Activated CD4-positive, alpha-beta T cell treated with anti-CD3 and anti-CD28 coated beads, Interleukin-2, amount 10 ng/mL, durations not matched to agents 24 days and 14 days (primary cell): ENCODE measurements at places on chromosomes 1 and 21.

GRCh38 chr1:76677416-76678405 is 189.6 kb upstream of the ST6GALNAC5 start:
- DNase-seq: no peak

- DNase-seq: peak; percentile 21
Observed at GRCh38 chr1:159989581-159989980, 35.5 kb upstream of the SLAMF9 start.

DNA sequence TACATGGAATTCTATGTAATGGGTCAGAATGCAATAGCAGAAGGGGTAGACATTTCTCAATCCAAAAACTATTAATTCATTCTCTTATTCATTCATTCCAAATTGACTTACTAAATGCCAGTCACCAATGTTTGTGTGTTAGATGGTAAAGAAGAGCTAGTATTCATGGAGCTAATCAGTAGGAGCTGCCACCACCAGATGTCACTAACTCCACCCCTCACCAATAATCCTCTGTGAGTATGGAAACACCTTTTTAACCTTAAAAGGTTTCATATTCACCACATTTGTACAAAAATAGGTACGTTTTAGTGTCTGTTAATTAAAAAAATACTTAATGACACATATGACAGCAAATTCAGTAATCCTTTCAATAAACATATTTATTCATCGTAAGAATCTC is 131.8 kb upstream of the PKN2 start:
- DNase-seq: no peak

DNA sequence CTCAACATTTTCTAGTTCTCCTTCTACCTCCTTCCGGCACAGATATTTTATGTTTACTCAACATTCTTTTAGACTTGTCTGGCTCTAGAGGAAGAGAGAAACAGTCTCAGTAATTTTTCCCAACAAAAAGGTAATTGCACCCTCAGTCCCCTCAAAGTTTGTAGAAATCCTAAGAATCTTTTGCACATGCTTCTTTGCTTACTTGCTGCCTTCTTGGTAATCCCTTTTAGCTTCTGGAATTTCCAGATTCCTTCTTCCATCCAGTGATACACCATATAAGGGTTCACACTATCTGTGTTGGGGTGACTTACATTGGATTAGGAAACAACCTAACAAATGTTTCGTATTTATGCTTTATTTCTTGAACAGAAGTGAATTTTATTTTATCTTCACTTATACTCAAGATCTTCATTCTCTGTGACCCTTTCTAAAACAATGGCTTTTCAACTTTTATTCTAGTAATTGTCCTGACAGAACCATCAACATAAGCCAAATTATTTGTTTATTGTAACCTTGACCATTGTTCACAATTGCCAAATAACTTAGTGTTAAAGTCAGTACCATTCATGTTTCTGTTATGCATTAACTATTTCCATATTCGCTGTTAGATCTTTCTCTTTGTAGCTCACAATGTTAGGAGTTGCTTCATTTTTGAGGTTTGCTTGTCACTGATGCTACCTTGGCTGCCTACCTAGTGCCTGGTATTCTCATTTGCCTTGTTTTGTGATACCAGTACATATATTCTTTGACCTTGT is 238.1 kb downstream of the HMCN1 start:
- DNase-seq: no peak

- no peak for DNase-seq
Observed at GRCh38 chr1:75171876-75172275, 37.7 kb downstream of the LHX8 start.

GRCh38 chr1:45014321-45015028 is 2.4 kb downstream of the UROD start:
- peak; percentile 94 for DNase-seq

- no peak for DNase-seq
Observed at GRCh38 chr1:185650602-185651230, 83.5 kb upstream of the HMCN1 start.

- DNase-seq: no peak
Observed at GRCh38 chr1:94072840-94073522, 48.0 kb downstream of the ABCA4 start.

DNA sequence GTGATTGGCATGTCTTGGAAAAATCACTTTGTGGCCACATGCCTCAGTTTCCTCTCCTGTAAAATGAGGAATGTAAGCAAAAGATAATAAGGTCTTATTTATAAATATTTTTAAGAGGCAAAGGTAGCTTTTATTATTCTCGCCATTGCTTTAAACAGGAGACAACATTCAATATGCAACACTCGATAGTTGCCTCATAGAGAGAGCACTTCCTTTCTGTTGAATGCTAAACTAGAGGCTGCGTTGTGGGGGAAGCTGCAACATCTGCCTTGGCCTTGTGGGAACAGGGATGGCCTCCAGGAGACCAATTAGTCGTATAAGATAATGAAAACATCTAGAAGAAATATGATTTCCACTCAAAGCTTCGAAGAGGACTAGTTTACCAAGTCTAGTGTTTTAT is 3.5 kb downstream of the OSCP1 start:
- DNase-seq: no peak

- DNase-seq: no peak
Observed at GRCh38 chr1:159429074-159429861, 2.7 kb upstream of the OR10J4 start.

DNA sequence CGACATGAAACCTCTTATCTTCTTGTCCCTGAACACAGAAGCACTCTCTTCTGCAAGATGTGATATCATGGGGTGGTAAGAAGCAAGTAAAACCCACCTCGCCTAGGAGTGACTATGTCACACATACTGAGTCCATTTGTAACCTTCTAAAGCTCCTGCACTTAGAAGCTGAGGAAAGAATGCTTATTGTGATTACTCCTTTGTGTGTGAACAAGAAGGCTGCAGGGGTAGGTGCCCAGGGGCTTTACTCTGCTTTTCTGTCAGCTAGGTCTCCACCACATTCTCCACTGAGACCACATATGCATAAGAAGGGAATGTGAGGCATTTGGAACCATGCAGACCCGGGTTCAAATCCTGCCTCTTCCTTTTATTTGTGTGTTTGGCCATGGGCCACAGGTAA is 144.3 kb downstream of the DMRTA2 start:
- DNase-seq: no peak

DNA sequence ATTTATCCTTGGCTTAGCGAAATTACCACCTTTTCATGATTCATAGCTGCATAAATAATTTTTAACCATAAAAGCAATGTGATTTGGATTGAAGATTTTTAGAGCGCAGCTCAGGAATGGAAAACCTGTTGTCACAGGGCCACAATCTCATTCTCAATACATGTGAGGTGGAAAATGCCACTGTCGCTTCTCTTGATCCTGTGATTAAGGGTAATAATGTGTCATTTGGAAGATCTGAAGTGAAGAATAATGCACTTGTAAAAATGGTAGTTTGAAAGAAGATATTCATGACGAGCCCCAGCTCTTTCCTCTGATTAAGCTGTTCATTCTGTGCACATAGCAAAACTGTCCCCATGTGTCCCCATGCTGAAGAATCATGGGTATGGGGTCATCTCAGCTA is 230.4 kb downstream of the BACH1 start:
- no peak for DNase-seq

- DNase-seq: no peak
Observed at GRCh38 chr21:16037421-16037955, 307.7 kb downstream of the USP25 start.

- no peak for DNase-seq
Observed at GRCh38 chr1:23013657-23014056, 2.0 kb downstream of the TEX46 start.

GRCh38 chr1:14679027-14679688 is 80.7 kb downstream of the KAZN start:
- DNase-seq: no peak

DNA sequence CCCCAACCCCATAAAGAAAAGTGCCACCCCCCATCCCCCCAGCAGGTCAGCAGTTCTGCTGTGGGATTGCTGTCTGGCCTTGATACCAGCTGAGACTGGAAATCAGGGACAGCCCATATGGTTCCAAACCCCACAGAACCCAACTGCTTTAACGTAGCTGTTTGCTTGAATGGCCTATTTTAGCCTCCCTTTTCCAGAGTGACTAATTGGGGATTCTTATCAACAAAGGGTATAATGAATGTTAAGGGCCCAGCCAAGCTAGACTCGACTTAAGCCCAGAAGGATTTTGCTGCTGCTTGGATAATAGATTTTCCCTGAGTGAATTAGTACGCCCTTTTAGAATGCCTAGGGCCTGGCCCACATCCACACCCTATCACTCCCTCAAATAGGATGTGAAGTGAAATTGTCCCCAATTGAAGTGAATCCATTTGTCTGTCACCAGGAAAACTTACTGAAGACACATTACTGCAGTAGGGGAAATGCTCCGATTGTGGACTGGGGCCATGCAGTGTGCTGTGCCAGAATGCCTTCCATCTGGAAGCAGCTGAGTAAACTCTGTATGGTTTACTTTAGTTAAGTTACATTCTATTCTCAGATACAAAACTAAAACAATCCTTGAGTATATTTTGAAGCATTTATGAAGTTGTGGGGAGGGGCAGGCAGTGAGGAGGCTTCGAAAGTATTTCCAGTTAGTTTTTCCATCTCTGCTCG is 156.9 kb downstream of the DHRS3 start:
- no peak for DNase-seq

- DNase-seq: peak; percentile 88
Observed at GRCh38 chr1:29124366-29125236, 898 bp upstream of the TMEM200B start.

GRCh38 chr1:5312862-5313261 is 658.5 kb downstream of the AJAP1 start:
- no peak for DNase-seq

GRCh38 chr1:155531624-155532023 is 31.0 kb downstream of the ASH1L start:
- DNase-seq: no peak

DNA sequence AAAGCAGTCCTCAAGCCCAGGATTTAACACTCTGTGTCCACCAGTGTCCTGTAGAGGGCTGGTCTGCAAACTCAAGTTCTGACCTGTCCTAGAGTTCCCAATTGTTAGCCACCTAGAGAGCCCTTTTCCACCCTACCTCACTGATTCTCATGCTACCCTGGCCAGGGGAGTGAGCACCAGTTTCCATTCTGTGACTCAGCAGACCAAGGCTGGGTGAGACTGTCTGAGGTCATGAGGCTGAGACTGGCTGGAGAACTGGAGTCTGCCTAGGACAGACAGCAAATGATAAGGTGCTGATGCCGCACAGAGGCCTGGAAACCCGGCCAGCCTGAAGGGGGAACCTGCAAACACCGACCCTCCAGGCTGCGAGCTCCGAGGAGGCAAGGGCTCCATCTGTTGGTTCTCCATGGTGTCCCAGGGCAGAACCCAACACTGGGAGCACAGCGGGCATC is 13.7 kb downstream of the GLIS1 start:
- DNase-seq: no peak
